ENCODE measurements at places on chromosomes 4 and X.

- DNase-seq: no peak
Observed at GRCh38 chr4:142817442-142817841, 28.7 kb downstream of the INPP4B start.

DNA sequence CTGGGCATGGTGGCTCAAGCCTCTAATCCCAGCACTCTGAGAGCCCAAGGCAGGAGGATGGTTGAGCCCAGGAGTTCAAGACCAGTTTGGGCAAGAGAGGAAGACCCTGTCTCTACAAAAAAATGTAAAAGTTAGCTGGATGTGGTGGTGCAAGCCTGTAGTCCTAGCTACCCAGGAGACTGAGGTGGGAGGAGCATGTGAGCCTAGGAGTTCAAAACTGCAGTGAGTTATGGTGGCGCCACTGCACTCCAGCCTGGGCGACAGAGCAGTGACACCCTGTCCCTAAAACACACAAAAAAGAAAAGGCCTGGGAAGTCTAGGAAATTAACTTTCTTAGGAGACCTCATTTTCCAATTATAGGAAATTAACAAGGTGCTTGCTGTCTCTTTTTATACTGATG, 76.8 kb downstream of the JAKMIP1 start:
- no peak for DNase-seq

GRCh38 chr4:40886931-40887763, 137.4 kb downstream of the NSUN7 start:
- no peak for DNase-seq

GRCh38 chrX:10356979-10357378, 200.2 kb downstream of the CLCN4 start:
- no peak for DNase-seq

GRCh38 chrX:111103246-111103645, 7.3 kb downstream of the PAK3 start:
- DNase-seq: no peak

DNA sequence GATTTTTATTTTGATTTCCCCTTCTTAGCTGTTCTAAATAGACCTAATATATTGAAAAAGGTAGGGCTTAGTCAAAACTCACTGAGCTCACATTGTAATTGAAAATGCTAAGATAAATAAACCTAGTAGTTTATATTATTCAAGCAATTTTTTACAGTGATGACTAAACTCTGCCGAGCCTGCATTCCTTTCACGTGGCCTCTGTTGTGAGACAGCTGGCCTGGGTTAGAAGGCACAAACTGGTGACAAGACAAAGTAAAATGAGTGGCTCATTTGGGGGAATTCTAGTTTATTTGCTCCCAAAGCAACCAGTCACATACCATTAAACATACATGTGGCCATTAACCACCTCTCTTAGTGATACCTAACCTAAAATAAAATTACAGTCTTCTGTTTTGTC, 169.4 kb upstream of the TEX13C start:
- no peak for DNase-seq

GRCh38 chr4:61984260-61984909, 784.3 kb downstream of the ADGRL3 start:
- DNase-seq: no peak

DNA sequence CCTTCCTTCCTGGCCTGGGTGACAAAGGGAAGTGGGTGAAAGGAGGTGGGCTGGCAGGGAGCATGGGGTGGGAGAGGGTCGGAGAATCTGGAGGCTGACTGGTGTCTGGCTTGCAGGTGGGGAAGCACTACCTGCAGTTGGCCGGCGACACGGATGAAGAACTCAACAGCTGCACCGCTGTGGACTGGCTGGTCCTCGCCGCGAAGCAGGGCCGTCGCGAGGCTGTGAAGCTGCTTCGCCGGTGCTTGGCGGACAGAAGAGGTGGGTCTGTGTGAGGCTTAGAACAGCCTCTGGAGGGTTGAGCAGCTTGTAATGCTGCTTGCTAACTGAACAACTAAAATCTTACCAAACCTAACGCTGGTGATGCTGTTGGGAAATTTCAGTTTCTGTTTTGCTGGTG, 19.2 kb downstream of the WFS1 start:
- DNase-seq: no peak

DNA sequence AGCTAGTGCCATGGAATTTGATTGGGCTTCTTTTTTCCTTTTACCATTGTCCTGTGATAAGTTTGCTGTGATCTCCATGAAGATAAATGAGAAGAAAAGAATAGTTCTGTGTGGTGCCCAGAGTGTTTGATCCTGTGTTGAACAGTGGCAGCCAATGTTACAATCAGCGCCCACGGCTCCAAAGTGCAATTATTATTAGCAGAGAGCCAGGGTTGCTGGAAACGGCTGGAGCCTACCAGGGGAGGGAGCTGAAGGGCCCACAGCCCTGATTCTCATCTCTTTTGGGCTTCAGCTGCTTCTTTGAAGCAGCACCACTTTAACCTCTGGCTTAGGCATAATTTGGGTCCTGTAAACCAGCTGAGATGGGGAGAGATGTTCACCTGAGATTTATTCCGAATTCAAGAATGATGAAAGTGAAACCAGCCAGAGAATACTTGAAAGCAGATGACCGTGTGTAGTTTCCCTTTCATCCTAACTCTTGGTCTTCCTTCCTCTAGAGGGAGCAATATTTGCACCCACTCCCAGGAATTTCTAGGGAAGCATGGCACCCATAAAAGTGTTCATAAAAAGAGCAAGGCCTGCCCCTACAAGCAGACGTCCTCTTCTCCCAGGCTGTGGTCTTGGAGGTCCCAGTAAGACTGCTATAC, 298.3 kb downstream of the EVC2 start:
- DNase-seq: no peak

DNA sequence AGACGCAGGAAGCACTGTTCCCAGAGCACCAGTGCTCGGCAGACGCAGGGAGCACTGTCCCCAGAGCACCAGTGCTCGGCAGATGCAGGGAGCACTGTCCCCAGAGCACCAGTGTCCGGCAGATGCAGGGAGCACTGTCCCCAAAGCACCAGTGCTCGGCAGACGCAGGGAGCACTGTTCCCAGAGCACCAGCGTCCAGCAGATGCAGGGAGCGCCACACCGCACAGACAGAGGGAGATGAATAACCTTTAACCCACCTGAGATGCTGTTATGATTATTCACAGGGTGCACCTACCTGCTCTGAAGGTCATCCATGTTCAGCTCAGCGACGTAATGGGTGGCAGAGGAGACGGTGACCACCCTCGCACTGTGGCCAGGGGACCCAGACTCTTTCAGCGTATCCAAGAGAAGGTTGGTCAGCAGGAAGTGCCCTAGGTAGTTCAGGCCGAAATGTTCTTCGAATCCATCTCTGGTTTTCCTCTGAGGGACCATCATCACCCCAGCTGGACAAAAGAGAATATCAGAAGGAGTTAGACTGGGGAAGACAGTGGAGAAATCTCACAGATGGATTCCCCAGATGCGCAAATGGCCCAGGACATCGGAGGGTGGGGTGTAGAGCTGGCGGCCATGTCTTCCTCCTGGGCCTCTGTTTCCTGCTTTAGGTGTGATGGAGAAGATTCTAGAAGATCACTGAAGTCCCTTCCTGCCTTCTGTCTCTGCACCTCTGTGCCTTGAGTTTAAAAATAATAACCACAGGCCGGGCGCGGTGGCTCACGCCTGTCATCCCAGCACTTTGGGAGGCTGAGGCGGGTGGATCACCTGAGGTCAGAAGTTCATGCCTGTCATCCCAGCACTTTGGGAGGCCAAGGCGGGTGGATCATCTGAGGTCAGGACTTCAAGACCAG, 234.1 kb downstream of the DHRSX start:
- DNase-seq: no peak

DNA sequence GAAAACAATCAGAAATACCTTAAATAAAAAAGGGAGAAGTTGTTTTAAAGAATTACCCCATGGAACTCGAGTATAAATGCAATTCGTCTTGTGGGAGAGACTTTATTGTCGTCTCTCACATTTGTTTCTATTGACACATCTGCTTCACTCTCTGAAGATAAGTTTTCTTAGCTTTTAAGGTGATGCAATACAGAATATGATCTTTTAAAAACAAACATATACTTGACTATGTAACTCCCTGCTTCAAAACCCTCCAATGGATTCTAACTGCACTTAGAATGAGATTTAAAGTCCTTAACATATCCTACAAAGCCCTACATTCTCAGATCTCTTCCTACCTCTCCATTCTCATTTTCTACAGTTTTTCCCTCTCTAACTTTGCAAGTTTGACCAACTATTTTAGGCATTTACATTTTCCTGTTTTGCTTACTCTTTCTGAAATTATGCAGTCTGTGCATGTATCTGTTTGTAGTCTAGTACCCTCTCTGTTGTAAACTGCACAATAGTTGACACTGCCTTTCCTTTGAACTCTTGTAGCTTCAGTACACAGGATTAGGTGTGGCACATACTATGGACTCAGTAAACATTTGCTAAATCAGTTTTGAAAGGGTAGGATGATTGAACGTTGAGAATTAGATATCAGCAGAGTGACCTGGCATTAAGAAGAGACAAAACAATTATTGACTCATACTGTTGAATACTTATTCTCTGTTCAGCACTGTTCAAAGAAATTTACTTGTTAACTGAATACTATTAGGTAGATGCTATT, 59.8 kb downstream of the AGTR2 start:
- no peak for DNase-seq

DNA sequence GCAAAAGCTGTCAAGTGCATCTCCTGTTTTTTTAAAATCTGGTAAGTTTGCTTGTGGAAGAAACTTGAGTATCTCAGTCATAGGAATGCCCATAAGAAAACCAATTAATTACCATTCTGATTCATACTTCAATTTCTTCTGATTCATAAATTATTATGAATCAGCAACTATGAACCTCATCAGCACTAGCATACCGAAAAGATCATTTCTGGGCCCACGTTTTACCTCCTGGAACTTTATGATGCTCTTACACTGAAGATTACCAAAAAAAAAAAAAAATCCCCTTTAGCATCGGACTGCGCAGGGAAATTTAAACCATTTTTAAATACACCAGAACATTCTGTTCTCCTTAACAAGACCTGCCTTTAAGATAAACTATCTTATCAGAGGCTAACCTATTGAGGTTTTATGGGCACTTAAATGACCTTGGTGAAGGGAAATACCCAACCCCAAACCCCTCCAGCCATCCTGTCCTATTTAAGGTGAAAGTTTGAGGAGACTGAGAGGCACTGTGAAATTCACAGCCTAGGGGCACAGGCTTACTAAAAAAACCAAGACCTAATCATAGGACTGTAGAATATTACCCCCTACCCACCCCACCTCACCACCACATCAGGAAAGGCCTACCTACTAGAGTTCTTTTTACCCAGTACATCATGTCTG, 38.2 kb upstream of the ABCG2 start:
- no peak for DNase-seq

- DNase-seq: no peak
Observed at GRCh38 chrX:131187206-131187605, 101.9 kb downstream of the IGSF1 start.

- DNase-seq: no peak
Observed at GRCh38 chr4:179372242-179372641, 1930.0 kb upstream of the AGA start.

GRCh38 chrX:70026851-70027200, 22.9 kb downstream of the AWAT2 start:
- no peak for DNase-seq

- no peak for DNase-seq
Observed at GRCh38 chrX:40056420-40056819, 41.3 kb downstream of the BCOR start.

DNA sequence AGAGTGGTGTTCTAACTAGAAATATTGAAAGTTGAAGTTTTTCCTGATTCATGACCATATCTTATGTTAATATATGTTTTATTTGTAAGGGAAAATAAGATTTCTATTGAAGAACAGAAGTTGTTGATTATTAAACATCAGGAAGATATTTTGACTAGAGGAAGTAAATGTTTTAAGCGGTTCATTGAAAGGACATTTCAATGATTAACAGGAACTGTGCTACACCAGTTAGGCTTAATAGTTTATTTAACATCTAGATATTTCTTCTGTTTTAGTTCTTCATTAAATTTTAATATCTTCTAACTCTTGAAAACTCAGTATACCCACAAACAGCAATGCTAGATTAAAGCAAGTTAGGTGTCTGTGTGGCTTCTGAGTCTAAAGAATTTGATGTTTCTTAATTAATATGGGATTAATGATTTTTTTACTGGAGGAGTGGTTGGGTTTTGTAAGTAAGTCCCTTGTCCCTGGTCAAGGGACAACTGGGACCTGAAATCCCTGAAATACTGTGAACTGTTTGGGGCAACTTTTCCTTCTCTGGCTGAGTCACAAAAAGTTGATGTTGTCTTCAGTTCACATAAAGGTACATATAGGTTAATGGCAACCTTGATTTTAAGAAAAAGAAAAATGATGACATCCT, 42.9 kb upstream of the CYP4V2 start:
- DNase-seq: no peak

- no peak for DNase-seq
Observed at GRCh38 chr4:88919056-88919455, 137.9 kb downstream of the FAM13A start.

GRCh38 chrX:112967903-112968302, 127.3 kb upstream of the AMOT start:
- no peak for DNase-seq

- DNase-seq: no peak
Observed at GRCh38 chr4:174135530-174135929, 147.9 kb downstream of the FBXO8 start.

GRCh38 chr4:189773909-189774308, 166.8 kb upstream of the FRG1 start:
- no peak for DNase-seq

DNA sequence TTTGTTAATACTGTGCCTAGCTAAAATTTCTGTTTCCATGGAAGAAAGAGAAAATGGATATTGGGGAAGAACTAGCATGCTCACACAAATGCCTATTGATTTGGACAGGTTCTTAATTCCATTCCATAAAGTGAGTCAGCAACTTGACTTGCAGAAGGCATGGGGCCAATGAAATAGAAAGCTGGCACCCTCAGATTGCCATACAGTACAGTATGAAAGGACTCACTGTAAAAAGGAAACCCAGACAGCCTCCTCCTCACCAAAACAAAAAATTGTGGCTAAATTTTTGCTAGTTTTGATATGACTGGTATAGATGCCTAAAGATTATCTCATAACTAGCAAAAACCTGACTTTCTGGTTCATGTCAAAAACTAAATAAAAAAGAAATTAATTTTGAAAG, 11.2 kb upstream of the TAB3 start:
- no peak for DNase-seq

DNA sequence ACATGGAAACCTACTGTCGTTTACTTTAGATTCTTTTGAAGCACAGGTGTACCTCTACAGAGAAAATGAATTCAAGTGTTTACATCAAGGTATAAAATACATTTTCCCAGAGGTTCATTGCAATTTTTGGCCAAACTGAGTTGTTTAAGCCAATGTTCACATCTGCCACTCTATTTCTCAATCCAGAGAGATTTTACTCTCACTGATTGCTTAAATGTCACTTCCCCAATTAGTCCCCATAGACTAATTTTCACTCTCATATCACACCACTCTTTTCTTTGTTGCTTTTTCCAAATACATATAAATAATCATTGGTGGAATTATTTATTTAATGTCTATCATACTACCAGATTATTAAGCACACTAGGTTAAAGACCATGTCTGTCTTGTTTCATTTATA, 271.8 kb downstream of the PPP3CA start:
- no peak for DNase-seq
